ENCODE measurements at places on chromosomes 7 and 10.

GRCh38 chr10:47025540-47026300, 114.5 kb downstream of the PTPN20 start:
- DNase-seq, result no peak

DNA sequence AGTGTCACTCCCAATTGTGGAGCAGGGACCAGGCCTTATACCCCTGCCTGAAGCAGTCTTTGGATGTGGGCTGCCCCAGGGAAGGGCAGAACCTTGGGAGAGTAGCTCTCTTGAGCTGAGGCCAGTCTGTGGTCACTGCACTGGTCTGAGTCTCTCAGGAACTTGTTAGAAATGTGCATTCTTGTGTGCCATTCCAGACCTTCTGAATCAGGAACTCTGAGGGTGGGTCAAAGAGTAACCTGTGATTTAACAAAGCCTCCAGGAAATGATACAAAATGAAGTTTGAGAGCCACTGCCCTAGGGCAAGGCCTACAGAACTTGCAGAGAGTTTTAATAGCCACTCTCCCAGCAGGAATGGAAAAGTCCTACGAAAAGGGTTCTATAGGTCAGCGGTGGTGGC, 68.1 kb downstream of the LYZL1 start:
- no peak for DNase-seq

- no peak for DNase-seq
Measured at GRCh38 chr10:44618910-44619309, 234.0 kb upstream of the CXCL12 start.

GRCh38 chr10:80460399-80461207, 6.5 kb downstream of the TSPAN14 start:
- peak; percentile 29 for DNase-seq

GRCh38 chr7:44977304-44977958, 1.4 kb downstream of the MYO1G start:
- DNase-seq, result no peak

DNA sequence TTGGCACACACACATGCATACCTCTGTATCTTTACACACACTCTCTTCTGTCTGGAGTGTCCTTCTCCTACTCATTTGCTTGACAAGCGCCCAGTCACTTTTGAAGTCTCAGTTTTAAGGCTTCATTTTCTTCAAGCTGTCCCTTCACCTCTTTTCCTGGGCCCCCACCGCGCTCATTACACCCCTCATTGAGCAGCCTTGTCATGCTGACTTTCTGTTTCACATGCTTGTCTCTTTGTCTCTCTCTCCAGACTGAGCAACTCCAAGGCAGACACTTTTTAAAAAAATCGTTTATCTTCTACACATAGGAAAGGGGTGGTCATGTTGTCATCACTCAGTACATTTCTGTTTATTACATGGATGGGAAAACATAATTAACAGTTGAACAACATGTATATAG, 225.2 kb upstream of the FZD1 start:
- no peak for DNase-seq

DNA sequence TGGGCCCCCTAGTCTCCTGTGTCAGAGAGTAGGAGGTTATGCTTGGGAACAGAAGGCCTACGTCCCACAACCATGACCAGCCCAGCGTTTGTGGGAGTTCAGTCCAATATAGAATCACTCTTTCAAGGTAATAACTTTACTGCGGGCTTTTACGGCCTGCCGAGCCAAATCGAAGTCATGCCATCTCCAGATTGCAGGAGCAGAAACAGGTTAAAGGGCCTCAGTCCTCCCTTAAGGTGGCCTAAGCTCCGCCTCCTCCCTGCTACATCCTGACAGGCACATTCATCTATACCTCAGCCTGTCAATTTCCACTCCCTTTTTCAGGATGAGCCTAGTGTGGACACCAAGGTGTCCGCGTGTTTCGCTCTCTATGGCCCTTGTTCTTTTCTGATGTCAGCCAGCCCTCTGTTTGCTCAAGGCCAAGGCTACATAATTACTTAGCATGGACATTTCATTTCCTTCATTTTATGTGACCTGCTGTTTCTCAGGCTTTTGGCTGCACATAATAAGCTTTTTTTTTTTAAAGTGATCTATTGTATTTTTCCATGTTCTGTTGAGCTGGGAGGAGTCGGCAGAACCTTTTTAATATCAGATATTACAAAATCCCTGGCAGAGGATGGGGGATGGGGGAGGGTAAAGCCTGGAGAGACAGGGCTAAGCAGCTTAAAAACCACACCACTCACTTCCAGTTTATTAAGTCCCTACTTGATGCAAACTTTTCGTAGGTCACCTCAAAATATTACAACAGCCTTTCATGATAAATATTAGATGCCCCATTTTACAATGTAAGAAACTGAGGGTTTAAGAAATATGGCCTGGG, 84.6 kb downstream of the CACNB2 start:
- DNase-seq, result no peak

GRCh38 chr10:70513848-70514309, 35.3 kb downstream of the PALD1 start:
- no peak for DNase-seq

- no peak for DNase-seq
Measured at GRCh38 chr7:28509251-28510025, 97.1 kb downstream of the CREB5 start.

DNA sequence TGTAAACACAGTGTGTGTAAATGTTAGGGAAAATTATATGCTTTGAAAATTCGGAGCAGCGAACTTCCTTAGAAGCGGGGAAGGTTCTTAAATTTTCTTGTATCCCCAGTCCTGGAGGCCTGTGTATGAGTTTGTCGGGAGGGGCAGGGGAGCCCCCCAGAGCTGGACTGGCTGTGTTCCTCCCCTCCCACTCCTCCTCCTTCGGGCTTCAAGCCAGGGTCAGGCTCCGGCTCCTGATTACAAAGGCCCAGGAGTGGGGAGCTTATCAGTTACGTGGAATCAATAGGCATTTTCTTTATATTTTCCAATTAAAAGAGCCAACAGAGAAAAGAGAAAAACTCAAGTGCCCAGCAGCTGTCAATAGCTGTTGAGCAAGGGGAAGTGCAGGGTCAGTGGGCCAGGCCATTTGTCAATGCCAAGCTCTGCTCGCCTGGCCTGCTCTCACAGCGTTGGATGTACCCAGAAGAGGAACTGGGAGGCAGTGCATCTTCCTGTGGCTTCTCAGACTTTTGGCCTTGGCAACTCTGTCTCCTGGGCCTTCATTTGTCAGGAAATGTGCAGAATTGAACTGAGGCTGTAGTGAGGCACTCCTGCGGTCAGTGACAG, 156.9 kb upstream of the PCBD1 start:
- no peak for DNase-seq

DNA sequence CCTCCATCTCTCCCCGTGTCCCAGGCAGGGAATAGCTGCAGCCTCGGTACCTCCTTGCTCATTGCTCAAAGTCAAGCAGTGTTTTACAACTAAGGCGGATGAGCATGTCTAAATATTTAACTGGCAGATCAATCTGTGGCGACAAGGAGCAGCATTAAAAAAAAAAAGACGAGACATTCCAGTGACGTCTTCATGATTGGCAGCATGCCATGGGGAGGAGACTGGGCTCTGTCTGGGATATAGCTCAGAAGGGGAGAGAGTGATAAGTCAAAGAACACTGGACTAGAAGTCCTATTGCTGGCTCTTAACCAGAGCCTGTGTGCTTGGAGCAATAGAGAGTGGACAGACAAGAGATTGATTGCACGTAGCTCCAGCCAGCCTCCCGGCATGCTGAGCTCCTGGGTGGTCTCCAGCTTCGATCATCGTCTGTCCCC, 287.5 kb upstream of the PODXL start:
- DNase-seq, result no peak

- DNase-seq, result no peak
Measured at GRCh38 chr10:88728107-88728763, 22.2 kb downstream of the LIPK start.

DNA sequence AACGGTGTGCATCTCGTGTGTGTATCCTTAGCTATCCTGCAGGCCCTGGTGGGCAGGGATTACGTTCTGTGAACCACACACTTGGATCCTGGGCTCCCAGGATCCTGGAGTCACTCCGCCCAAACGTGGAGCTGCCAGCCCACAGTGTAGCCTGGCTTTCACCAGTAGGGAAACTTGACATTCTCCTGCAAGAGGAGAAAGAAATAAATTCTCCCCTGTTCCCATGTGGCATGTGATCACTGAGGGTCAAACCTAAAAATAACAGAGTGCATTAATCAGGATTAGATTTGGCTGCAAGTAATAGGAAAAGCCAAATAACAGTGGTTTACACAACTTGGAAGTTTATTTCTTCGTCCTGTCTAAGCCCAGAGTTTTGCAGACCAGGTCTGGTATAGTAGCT, 32.3 kb downstream of the PALD1 start:
- DNase-seq, result no peak

GRCh38 chr10:93080350-93081046, 6.8 kb downstream of the CYP26A1 start:
- DNase-seq, result peak; percentile 19

GRCh38 chr10:117441812-117442443, 66.7 kb upstream of the PDZD8 start:
- peak; percentile 92 for DNase-seq

DNA sequence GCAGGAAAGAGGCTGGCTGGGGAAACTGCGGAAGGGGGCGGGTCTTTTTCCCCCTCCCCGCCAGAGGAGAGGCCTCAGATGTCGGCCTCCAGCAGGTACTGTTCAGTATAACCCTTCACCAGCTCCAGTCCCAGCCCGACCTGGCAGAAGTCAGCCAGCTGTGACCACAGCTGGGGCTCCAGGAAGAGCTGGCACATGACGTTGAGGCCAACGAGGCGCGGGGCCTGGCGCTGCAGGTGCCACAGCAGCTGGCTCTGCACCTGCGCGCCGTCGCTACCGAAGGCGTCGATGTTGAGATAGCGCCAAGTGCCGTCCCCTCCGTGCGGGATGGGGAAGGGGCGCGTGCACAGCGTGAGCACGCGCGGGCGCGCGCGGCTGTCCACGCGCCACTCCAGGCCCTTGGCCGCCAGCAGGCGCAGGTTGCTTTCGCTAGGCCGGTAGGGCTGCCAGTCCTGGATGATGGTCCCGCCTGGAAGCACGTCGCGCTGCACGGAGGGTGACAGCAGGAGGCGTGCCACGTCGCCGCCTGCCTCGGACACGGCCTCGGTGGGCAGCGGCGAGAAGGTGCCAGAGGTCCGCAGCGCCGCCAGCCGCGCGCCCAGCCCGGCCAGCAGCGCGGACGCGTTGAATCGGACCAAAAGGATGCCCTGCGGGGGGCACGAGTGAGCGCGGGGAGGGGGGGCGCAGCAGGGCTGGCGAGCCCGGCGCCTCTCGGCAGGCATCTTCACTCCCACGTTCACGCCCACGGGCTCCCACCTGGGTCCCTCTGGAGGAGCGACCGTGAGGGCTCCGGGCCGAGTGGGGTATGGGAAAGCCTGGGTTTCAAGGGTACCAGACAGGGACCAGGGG, 6.9 kb upstream of the VGF start:
- DNase-seq, result no peak

DNA sequence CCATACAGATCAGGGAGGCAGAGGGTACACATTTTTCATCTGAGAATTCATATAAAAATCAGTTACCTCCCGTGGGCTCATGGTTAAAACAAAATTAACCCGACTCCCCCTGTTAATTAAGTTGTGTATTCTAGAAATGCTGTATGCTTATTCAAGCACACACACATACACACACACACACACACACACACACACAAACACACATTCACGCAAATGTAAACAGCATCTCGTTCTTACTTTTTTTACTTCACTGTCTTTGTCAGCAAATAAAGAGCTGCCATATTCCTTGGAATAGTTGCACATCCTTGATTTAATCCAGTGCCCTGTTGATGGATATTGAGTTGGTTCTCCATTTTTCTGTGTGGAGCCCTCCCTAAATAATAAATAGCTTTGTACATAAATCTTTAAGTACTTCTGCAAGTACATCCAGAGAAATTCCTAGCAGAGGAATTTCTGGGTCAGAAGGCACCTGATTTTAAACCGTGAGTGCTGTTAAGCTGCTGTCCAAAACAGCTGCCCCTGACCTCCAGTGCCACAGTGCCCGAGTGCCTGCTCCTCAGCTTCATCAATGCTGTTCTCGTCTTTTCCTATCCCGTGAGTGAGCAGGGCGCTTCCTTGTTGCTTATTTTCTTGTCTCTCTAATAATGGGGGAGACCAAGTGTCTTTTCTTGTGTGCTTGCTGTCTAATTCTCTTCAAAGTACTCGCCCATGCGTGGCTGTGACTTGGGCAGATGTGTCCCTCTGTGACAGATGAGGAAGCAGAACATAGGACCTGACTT, 117.2 kb downstream of the RGS10 start:
- DNase-seq, result no peak

DNA sequence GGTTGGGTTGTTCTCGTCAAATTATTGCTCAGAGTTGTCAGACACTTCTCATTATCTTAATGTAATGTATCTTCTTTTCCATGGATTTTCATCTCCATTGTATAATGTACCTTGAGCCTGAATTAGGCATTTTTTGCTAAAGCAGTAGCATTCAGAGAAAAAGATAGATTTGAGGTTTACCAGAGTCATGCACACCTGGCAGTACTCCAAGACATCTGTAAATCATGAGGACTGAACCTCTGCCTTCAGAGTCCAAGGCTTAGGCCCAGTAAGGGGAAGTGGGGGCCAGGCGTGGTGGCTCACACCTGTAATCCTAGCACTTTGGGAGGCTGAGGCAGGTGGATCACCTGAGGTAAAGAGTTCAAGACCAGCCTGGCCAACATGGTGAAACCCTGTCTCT, 624.3 kb upstream of the MBL2 start:
- no peak for DNase-seq
